NCI-H187 (cell line): ENCODE measurements at places on chromosomes 11 and 22.

DNA sequence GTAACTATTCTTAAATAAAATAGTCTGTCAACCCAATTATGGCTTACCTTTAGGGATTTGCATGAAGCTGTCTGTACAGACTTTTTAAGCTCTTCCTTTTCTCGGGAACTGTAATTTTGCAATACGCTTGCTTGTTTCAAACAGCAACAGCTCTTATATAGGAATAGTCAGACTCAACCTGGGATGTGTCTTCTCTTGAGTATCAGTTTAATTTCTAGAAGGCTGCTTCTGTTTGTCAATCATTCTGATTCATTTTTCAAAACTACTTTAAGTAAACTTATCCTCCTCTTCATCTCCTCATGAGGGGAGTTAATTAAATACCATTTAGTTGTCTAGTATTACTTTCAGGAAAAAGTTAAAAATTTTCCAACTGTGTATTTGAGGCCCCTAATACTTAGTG is at the start of gene OR10AG1:
OR10AG1 (minus strand) TSS at position 101 of the 400 bp plus-strand sequence; CDS start at position 63, 38 bp downstream.
- DNase-seq, result no peak

DNA sequence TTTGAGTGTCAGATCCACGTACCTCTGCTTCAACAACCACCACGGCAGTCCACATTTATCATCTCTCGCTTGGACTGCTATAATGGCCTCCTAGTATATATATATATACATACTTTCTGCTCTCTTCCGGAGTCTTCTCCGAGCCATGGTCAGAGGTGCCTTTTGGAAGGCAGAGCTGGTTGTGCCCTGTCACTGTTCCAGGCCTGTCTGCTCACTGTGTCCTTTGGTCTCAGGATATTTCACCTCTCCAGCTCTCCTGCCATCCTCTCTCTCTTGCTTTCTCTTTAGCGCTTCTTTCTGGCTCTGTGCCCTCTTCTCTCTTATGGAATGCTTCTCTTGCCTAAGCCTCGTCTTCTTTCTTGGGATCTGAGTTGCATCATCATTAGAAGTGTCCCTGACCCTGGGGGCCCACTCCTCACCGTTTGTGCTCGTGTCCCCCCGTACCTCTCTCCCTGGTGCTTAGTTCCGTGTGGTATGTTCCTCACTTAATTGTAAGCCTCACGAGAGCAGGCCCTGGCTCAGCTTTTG is 86.1 kb upstream of the RASSF10 start:
- no peak for DNase-seq

DNA sequence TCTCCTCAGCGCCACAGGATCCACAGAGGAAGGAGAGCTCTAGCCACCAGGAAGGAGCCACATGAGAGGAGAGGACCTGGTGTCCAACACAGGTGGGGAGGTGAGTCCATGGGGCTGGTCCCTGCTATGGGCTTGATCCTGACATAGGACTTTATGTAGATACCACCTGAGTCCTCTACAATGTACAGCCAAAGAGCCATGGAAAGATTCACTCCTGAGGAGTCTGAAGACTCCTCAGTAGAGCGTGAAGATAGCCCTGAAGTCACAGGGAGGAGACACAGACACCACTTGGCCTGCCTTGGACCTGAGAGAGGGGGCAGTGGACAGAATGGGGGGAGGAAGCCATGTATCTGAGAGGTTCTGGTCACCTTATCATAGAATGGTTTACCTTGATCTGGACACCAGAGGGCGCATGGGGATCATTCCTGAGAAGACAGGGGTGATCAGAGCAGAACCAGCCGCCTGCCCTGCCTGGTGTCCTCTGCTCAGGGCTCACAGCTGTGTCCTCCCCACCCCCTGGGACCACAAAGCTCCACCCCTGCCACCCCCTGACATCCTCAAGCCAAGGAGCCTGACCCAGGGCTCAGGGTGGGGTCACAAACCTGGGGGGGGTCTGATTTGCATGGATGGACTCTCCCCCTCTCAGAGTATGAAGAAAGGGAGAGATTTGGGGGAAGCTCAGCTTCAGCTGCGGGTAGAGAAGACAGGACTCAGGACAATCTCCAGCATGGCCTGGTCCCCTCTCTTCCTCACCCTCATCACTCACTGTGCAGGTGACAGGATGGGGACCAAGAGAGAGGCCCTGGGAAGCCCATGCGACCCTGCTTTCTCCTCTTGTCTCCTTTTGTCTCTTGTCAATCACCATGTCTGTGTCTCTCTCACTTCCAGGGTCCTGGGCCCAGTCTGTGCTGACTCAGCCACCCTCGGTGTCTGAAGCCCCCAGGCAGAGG is 77.0 kb downstream of the ZNF280B start:
- no peak for DNase-seq

DNA sequence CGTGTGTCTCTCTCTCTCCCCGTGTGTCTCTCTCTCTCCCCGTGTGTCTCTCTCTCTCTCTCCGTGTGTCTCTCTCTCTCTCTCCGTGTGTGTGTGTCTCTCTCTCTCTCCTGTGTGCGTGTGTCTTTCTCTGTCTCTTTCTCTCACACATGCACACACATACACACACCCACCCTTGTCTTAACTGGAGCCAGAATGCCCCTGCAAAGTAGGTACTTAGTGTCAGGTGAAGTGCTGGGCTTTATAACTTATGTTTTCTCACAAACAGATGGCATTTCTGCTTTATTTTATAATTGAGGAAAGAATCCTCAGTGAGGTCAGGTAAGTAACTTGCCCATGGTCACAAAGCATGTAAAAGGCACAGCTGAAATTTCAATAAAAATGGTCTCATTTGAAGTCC is 106.0 kb downstream of the CSNK2A3 start:
- DNase-seq, result no peak

- no peak for DNase-seq
Measured at GRCh38 chr11:70272009-70272408, 1.5 kb downstream of the PPFIA1 start.

DNA sequence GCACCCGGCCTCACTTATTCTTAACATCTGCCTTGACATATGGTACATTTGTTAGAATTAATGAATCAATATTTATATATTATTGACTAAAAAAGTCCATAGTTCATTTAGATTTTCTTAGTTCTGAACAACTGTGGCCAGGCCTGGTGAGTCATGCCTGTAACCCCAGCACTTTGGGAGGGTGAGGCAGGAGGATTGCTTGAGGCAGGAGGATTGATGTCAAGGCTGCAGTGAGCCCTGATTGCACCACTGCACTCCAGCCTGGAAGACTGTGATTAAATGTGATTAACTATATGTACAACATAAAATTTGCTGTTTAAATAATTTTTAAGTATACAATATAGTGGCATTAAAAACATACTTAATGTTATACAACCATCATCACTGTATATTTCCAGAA is 5.6 kb downstream of the UVRAG start:
- DNase-seq, result no peak

DNA sequence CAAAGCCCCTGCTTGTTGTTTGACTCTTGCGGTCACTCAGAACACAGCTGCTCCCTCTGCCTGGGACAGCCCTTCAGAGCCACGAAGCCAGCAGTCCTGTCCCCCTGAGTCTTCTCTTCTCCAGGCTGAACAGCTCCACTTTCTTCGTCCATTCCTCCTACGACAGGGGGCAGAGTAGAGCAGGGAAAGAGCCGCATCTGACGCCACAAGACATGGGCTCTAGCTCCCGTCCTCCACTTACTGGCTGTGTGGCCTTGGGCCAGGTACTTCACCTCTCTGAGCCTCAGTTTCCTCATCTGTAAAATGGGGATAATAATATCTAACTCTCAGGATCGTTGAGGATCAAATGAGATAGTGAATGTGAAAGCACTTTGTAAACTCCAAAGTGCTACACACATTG is 29.9 kb downstream of the CHRDL2 start:
- DNase-seq, result no peak

DNA sequence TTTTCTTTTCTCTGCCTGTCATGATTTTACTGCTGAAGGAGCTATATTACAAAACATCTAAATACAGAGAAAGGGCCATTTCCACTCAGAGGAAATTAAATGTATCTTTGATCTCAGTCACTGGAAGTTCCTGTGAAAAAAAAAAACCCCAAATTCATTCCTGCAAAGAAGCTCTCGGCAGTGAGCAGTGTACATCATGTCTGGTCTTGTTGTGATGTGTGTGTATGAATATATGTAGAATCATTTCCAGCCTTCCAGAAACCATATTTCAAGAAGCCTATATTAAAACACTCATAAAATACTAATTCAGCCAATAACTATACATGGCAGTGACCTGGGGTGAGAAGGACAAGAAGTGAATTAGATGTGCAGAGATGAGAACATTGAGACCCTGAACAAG is 393.2 kb upstream of the TENM4 start:
- DNase-seq, result no peak

DNA sequence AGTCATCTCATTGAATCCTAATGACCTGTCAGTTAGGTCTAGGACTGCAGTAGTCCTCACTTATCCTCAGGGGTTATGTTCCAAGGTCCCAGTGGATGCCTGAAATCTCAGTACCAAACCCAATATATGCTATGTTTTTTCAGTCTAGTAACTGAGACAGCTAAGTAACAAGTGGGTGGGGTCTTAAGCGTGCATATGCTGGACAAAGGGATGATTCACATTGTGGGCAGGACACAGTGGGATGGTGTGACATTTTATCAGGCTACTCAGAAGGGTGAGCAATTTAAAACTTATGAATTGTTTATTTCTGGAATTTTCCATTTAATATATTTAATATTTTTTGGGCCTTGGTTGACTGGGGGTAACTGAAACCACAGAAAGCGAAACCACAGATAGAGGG is 29.0 kb downstream of the DDX10 start:
- no peak for DNase-seq

DNA sequence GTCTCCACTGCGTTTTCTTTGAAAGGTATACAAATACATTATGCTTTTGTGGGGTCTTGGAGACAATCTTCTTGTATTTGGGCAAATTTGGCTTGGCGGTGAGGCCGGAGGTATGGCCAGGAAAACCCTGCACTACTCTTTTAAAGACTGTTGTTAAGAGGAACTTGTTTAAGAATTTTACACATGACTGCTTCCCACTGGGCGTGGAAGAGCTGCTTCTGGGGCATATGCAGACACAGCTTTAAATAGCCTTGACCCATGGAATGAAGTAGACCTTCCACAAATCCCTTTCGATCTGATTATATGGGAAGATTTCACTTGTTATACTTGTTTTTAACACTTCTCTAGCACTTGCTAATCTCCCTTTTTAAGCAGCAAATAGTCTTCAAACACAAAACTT is 453.6 kb downstream of the MN1 start:
- DNase-seq, result no peak

- DNase-seq, result no peak
Measured at GRCh38 chr11:18367431-18367830, 26.9 kb upstream of the LDHA start.

GRCh38 chr22:33380789-33381530 is 322.8 kb upstream of the SYN3 start:
- no peak for DNase-seq

GRCh38 chr22:43633631-43634285 is 178.3 kb downstream of the EFCAB6 start:
- no peak for DNase-seq

- no peak for DNase-seq
Measured at GRCh38 chr11:92399705-92400104, 175.1 kb downstream of the FAT3 start.

DNA sequence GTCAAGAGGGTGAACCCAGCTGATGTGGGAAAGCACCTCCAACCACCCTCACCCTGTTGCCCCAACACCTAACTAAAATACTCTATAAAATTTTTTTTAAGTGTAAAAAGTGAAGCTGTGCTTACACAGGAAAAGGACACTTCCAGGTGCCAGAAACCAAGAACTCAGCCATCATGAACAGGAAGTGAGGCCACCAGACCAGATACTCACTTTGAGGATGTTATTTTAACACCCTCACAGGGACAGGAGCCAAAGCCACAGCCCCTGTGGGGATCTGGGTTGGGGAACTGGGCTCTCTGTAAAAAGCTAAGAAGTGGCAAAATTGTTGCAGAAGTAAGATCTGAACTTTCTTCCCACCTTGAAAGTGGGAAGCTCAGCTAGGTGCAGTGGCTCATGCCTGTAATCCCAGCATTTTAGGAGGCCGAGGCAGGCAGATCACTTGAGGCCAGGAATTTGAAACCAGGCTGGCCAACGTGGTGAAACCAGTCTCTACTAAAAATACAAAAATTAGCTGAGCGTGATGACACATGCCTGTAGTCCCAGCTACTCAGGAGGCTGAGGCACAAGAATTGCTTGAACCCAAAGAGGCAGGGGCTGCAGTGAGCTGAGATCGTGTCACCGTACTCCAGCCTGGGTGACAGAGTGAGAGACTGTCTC is 3.8 kb downstream of the RSPH14 start:
- DNase-seq, result no peak

DNA sequence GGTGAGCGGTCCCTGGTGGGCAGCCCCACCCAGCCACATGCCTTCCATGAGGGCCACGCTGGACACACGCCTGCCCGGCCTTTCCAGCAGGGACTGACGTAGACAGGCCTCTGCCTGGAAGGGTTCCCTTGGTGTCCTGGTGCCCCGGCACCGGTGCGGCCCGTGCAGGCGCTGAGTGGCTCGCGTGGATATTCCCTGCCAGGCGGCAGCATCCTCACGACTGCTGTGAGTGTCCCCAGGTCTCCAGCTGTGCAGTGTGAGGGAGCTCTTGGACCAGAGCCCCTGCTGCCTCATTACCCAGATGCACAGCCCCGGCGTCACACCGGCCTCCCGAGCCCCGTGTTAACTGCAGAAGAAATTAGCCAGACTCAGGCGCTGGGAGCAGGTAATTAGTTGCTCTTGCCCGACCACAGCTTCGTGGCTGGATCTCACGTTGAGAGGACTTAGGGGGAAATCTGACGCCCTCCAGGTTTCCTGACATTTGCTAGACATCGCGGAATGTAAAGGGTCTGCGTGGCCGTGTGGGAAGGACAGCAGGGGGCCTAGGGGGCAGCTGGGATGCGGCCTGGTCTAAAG is 1196.3 kb downstream of the BRD1 start:
- DNase-seq, result no peak

DNA sequence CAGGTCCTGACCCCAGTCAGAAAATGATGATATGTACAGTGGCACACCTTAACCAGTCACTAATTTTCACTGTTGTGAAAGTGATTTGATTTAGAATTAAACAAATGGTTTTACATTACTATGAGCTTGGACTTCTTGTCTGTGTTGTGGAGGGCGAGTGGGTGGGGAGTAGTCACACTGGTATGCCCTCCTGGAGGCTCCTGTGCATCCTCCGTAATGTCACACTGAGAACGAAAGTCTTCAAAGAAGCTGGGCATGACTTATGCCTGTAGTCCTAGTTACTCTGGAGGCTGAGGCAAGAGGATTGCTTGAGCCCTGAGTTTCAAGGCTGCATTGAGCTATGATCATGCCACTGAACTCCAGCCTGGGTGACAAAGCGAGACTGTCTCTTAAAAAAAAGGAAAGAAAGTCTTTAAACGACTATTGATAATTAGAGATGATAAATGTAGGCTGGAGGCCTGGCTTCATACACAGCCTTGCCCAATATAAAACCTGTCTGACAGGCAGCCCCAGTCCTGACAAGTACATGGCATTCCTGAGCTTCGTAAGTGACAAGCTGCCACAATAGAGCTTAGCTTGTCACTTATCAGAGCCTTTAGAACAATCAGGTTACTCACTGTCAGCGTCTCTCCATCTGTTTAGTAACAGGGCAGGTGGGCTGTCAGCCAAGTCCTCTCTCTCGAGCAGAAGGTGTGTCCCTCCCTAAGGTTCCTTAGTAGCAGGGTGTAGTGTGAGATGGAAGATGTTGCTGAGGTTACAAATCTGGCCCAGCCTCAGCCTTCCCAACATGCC is 5.0 kb upstream of the LIMK2 start:
- no peak for DNase-seq
